Activated CD4-positive, alpha-beta memory T cell treated with anti-CD3 and anti-CD28 coated beads, Interleukin-2, amount 10 ng/mL, durations not matched to agents 7 days and 5 days (primary cell): ENCODE measurements at places on chromosomes 13 and 19.

- no peak for DNase-seq
Observed at GRCh38 chr13:61142506-61142905, 273.1 kb downstream of the PCDH20 start.

DNA sequence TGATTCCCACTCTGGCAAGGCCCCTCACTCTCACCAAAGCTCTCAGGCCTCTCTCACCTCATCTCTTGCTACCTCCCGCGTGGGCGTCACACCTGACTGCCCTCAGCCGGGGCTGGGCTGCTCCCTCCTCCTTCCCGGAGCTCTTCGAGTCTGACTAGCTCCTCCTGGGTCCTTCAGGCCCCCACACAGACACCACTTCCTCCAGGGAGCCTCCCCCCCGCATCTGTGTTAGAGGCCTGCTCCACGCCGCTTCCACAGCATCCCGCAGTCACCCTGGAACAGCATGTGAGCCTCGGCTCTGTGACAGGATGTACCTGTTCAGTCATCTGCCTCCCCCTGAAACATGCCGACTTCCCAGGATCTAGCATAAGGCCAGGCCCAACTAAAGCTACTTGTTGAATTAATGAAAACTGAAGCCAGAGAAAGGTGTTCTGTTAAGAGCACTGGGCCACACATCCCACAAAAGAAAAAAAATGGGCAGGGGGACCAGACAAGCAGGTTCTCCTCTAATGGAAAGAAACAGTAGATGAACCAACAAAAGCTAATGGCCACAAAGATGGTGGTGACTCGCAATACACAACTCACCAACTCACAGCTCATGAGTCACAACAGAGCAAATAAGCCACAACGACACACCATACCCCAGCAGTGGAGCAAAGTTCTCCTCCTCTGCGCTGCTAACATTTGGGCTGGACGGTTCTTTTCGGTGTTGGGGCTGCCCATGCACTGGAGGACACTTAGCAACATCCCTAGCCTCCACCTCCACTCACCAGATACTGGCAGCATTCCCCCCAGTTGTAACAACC lies 3.0 kb downstream of the PPP6R1 start:
- peak; percentile 65 for DNase-seq

- DNase-seq = no peak
Observed at GRCh38 chr13:92390217-92390616, 836.4 kb upstream of the GPC6 start.

- peak; percentile 17 for DNase-seq
Observed at GRCh38 chr13:73521290-73521624, 462.5 kb downstream of the KLF5 start.

GRCh38 chr19:13795595-13796300 lies 505 bp downstream of the ZSWIM4 start:
- DNase-seq = no peak

DNA sequence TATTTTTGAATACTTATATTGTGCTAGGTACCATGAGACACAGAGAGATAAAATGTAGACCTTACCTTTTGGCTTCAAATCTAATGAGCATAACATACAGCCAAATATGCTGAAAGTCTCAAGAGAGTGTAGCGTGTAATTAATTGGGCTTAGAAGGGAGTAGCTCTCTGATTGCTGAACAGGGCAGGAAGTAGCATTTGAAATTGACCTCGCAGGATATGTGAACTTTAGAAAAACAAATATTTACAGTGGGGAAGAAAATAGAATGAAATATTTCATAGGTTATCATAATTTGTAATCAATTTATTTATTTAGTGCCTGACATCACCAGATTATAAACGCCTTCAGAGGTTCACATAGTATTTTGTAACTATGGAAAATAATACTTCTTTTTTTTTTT lies 327.1 kb downstream of the RFC3 start:
- DNase-seq = no peak

DNA sequence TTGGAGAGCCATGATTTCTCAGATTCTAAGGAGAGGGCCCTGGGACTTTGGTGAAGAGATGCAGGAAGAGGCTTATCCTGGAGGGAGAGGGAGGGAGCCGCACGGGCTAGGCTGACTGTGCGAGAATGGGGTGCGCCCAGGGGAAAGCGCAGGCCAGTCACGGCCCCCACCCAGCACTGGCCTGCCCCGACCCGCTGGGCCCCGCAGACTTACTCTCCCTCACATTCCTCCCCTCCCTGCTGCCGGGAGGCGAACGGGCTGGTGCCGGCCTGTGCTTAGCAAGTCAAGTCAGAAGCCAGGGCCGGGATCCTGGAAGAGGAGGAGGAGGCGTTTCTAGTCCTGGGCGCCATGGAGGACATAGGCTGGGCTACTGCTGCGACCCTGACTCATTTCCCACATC lies 120.0 kb downstream of the CRYL1 start:
- DNase-seq = no peak

DNA sequence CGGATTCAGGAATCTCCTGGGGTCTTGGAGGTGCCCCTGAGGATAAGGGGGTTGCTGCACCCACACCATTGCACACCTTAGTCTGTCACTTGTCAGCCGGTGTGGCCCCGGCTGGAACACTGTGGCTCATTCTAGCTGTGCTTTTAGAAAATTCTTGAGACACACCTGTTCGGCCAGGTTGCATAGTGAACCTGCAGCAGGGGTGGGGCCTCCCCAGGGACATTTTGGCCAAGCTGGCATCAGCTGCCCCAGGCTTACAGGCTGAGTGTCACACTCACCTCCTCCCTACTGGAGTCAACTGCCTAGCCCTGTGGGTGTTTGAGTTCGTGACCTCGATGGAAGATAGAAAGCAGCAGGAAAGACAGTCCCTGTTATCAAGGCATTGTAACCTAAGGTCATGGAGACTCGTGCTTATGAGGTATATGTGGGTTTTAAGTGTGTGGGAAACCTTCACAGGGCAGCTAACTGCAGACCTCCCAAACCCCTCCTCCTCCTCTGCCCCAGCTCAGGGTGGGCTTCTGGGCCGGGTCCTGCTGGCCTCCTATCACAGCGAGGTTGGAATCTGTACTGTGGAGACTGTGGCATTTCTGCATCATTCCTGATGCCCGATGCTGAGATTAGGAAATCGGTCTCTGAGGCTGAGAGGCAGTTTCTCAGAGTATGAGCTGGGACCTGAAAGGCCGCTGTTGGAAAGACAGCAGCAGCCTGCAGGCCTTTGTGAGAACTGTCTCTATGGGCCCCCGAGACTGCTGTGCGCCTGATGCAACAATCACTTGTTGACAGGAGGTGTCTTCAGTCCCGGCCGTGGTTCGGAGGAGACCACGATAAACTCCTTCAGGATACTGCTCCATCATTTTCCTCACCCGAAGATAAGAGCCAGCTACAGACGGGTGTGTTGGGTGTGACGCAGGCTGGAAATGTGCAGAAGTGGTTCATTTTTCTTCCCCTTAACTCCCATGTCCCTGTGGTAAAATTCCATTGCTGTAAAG lies 72.2 kb downstream of the ATP11A start:
- no peak for DNase-seq

- DNase-seq = no peak
Observed at GRCh38 chr13:106941779-106942178, 373.8 kb upstream of the ARGLU1 start.

- no peak for DNase-seq
Observed at GRCh38 chr19:46824890-46825730, 25.5 kb downstream of the AP2S1 start.

- DNase-seq = no peak
Observed at GRCh38 chr19:21052902-21053301, 29.1 kb upstream of the ZNF714 start.

DNA sequence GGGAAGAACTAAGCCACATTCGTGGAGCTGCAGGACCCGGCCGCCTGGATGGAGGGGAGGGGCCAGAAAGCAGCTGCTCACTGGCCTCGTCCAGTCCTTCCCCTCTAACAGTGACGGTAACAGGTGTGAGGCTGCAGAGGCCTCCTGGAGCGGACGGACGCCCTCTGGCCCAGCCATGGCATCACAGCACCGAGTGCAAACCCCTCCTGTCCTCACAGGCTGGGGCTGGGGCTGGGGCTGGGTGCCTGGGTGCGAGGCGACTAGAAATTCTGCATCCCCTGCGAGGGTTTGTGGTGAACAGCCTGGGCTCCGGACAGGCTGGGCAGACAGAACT lies 3.6 kb downstream of the MICOS13 start:
- DNase-seq = no peak

DNA sequence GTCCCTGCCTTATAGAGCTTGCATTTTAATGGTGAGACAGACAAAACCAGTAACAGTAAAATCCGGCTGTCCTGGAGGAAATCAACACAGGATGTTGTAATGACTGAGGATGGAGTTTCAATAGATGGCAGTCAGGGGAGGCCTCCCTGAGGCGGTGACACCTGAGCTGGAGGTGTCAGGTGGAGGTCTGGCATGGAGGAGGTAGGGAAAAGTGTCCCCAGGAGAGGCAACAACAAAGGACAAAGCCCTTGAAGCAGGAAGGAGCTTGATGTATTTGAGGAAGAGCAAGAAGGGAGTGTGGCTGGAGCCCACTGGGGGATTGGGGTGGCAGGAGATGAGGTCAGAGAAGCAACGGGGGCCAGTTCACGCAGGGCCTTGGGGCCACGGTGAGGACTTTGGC lies 7.8 kb downstream of the GRIN2D start:
- no peak for DNase-seq

DNA sequence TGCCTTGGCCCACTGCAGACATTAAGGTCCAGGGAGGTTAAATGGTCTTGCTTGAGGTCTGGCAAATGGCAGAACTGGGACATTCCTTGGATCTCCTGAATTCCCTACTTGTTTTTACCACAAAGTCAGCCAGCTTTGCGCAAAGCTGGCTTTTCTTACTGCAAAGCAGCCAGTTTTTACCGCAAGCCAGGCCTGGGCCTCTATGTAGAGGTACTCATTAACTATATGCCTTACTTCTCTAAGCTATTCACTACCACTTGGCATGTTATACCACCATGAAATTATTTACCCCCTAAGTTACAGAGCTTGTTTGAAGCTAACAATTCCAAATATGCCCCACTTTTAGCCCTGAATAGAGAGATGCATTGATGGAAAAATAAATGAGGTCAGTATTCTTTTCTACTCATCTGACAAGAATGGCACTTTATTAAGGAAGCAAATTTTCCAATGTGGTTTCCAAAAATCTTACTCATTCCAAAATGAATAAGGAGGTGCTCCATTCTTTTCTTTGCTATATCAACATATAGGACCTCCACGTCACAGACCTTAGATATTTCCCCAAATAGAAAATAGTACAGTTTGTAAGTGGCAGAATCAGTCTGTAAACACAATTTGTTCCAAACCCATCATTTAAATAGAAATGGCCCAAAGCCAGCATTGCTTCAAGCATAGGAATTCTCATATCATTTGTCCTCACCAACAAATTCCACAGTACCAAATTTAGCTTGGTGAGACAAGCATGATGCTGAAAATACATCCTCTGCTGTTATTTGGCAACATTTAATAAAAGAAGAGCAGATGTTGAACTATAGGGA lies 143.9 kb upstream of the TSC22D1 start:
- no peak for DNase-seq

- no peak for DNase-seq
Observed at GRCh38 chr13:73631411-73631810, 502.8 kb downstream of the KLF12 start.
